ENCODE measurements at places on chromosomes 12 and 14. TPM values are rescaled to one million over a fixed set of nuclear protein-coding genes. Genes with fewer than 3 reads are reported as not detected.

GRCh38 chr12:40559865-40560264, 132.4 kb upstream of the CNTN1 start:
- no peak for DNase-seq

DNA sequence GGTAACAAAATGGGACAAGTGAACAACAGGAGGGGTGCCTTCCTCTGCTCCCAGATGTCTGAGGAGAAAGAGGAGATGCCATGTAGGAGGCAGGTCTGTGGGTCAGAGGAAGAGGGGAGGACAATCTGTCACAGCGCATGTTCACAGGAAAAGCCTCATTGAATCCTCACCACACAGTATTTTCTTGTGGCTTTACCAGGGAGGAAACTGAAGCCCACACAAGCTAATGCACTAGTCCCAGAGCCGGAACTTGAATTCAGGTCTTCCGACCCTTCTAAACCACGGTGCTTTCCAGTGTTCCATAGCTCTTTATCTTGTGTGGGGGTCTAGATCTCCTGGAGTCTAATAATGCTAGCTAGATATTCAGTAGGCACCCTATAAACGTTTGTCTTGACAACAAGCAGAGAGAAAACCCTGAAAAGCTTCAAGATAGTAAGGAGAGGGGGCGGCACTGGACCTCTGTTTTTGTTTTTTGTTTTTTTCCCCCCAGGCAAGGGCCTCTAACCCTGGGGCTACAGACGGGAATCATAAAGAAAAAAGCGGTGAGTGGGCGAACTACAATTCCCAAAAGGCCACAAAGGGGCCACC, 371 bp upstream of the SHMT2 start:
- DNase-seq: no peak

DNA sequence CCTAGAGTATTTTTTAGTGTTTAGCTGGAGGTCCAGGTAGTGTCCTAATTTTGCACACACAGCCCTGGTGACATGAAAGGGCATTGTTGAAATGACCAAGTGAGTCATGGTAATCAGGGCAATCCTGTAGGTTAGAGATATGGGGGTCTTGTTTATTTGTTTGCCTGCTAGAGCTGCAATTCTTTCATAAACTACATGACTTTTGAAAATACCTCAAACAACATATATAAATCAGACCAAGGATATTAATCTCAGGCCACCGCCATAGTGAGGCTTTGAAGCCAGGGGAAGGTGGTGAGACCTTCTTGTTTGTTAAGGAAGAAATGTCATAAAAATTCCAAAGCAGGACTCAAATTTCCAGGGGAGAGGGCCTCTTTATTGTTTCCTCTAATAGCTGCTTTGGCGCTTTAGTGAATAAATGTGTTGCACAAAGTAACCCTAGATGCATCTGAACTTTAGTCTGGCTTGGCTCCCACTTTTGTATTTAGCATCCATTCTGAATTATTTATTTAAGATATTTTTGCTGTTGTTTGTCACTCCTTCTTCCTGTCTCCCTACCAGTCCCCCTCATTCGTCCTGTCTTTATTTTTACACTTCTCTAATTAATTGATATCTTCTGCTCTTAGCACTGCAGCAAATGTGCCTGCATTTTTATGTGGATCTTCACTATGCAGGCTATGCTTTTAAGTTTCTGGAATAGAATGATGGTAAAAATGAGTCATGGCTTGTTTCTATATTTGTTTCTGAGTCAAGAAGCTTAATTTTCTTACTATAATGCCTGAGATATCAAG, 430.3 kb downstream of the RAD51B start:
- DNase-seq: no peak

DNA sequence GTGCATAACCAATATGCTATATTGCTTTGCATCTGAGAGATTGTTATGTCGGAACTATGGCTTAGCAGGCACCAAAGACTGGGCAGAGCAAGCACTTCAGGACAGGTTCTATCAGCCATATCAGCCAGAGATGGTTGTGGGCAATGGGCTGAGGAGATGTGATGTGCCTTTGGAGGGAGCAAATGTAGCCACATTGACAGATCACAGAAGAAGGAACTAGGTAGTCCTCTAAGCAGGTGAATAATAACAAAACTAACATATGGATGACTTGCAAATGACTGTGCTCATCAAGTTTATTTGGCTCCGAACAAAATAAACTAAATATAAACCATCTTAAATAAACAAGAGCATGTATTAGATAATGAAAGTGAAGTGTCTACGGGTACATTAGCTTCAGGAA, 291.7 kb downstream of the RMST start:
- DNase-seq: no peak

B3GNT4 gene
- 0.30 TPM for polyA plus RNA-seq

DNA sequence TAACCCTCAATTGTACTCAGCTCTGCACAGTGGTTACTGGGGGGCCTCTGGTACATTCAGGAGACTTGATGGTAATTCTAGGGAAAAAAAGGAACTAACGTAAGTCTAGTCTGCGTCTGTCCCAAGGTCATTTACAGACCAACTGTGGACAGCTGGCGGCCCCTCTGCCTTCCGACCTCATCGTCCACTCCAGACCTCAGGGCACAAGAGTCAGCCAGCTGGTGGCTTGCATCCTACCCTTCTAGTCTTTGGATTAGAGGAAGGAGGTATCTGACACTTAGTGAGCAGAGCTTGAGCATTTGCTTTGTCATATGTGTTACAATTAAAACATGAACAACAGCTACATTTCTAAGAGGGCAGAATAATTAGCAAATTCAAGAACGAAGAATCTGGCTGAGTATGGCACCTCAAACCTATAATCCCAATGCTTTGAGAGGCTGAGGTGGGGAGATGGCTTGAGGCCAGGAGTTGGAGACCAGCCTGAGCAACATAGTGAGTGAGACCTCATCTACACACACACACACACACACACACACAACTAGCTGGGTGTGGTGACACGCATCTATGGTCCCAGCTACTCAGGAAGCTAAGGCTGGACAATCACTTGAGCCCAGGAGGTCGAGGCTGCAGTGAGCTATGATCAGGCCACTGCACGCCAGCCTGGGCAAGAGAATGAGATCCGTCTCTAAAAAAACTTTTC, 36.5 kb downstream of the SSH1 start:
- DNase-seq: no peak

DNA sequence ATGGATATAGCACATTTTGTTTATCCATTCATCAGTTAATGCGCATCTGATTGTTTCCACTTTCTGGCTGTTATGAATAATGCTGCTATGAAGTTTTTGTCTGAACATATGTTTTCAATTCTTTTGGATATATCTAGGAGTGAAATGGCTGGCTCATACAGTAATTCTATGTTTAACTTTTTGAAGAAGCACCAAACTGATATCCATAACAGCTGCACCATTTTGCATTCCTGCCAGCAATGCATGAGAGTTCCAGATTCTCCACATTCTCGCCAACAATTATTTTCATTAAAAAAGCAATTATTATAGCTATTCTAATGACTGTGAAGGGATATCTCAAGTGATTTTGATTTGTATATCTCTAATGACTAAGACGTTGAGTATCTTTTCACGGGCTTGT, 89.9 kb upstream of the PPP4R3A start:
- DNase-seq: no peak

MCRS1 gene
- polyA plus RNA-seq: 31.9 TPM

GRCh38 chr12:20272801-20273200, 95.5 kb upstream of the PDE3A start:
- DNase-seq: no peak

NANOG gene
- not detected for polyA plus RNA-seq

GRCh38 chr14:74980731-74981461, 21.8 kb upstream of the EIF2B2 start:
- peak; percentile 59 for DNase-seq

DNA sequence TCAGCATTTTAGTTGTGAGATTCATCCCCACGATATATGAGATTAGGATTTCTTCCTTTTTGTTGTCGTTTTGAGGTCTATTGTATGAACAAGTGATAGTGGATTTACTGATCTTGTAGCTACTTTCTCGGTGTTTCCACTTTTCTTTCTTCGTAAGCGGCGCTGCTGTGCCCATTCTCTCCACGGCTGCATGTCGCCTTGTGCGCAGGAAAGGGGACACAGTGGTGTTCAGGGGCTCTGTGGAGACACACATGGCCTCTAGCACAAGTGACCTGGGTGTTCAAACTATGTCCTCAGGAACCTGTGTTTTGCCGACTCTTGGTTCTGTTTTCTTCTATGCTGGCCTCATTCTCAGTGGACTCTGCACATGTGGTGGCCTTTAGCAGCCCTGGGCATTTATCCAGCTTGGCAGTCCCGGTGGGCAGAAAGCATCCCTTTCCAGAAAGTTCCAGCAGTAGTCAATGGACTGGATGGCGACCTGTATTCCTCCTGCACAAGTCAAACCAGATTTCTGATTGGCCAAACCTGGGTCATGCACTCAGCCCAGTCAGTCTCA, 18.7 kb downstream of the CKAP4 start:
- no peak for DNase-seq

GRCh38 chr14:103198131-103199105, 75.2 kb downstream of the TNFAIP2 start:
- no peak for DNase-seq

INHBC gene
- not detected for polyA plus RNA-seq

BCL11B gene
- polyA plus RNA-seq: 0.03 TPM

NTN4 gene
- 3.8 TPM for polyA plus RNA-seq

All from psoas muscle (tissue), 8 donors.